ENCODE measurements at places on chromosomes 7 and 10.
A peak's percentile ranks its signal among the peaks of the same experiment; 100 is the strongest.

- DNase-seq = no peak
These were observed 229.0 kb downstream of the STK31 start for GRCh38 chr7:23938937-23939552.

GRCh38 chr10:10307036-10307435 is 710.6 kb upstream of the CELF2 start:
- no peak for DNase-seq

GRCh38 chr7:130734815-130735716 is 1.1 kb upstream of the KLF14 start:
- no peak for DNase-seq

DNA sequence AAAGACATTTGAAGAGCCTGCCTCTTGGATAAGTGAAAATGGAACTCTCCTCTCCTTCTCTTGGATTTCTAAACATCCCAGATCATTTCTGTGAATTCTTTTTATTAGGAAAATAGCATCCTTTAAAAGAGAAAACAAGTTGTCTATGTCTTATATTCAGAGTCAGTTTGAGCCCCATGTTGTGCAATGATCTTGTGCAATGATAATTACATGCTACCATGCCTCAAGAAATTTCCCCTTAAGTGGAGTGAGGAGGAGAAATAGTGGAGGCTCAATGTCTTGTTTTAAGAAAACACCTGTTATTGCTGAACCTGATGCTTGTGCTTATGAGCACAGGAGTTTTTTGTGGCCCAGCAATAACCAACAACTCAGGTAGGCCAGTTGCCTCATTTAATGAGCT is 103.6 kb downstream of the NPSR1 start:
- DNase-seq = no peak

GRCh38 chr7:2201128-2201527 is 31.6 kb downstream of the MAD1L1 start:
- DNase-seq = no peak

GRCh38 chr7:155761162-155761561 is 51.1 kb downstream of the SHH start:
- DNase-seq = no peak

DNA sequence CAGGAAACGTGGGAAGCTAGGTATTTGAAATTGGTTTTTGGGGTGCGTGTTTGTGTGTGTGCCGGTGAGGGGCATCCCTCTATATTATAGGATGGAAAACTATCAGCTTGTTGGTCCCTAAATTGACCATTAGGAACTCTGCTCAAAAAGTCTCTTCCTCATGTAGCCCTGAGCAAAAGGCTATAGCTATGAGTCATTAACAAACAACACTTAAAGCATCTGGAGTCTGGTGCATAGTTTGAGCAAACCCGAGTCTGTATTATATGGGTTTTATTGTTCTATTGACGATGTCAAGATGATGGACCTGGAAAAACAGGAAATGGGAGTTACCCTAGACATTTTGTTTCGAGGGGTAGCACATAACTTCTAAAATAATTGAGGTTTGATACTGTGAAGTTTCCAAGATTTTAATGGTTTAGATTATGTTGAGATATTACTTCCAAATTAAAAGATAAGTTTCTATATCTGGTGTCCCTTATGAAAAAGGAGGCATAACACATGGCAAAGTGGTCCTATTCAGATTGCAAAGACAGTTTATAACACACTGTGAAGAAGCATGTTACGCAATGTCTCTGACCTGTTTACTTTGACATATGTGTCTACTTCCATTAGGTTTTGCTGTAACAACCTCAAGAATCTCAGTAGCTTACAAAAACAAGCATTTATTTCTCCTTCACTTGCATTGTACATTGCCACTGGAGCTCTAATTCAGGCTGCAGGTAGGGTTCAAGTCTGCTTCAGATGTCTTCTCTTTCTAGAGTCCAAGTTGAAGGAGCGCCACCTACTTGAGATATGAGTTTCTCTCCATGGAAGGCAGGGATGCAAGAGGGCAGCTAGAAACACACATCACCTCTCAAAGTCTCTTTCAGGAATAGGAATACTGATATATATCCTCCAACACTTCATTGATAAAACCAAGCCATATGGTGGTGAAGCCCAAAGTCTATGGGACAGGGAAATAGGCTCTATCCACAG is 357.7 kb downstream of the PHF14 start:
- no peak for DNase-seq

DNA sequence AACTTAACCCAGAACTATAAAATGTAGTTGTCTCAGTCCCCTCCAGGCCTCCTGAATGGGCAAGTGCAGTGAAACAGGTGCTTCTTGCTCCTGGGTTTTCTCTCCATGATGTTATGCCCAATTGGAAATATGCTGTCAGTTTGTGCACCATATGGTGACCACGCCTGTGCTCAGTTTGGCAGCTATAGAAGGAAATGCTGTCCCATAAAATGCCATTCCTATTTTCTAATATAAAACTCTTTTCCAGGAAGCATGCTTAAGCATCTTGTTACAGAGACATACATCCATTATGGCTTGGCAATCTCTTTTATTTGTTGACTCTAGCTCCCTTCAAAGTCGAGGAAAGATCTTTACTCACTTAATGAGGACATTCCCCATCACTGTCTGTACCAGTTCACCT is 45.2 kb downstream of the FGFBP3 start:
- DNase-seq = no peak

DNA sequence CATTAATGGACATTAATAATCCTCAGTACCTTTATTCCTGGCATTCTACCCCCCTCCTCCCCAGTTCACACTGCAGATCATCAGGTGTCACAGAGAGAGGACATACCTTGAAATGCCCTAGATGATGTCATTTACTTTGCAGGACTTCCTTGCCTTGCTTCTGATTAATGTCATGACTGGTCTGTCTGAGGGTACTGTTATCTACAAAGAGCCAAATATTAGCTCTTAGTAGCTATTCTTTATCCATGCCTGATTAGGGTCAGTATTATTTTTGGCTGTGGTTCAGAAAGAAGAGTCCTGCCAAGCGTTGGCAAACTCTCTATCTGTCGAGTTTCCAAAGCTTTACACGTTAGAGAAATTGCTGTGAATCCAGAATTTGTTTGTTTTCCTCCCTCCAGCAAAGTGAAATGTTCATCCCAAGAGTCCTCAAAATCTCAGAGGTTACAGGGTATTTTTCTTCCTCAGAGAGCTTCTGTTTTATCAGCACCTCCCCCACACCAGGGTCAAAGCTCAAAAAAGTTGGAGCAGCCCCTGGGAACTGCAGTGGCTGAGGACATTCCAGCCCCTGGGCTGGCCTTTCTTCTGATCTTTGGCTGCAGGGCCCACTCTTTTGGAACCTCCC is 12.6 kb downstream of the SCD start:
- DNase-seq = no peak

DNA sequence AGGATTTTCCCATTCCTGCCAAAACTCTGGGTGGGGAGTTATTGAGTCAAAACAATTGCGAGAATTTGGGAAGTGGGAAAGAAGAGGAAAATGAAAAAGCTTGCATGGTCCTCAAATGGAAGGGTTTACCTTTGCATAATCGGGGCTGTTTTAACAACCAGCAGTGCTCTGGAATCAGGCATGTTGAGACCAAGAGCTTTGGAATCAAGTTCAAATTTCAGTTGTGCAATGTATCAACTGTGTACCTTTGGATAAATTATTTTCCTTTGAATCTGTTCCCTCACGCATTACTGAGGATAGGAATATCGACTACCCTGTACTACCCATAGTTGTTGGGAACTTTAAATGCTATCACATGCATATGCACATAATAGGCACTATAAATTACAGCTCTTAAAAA is 205.5 kb downstream of the JCAD start:
- DNase-seq = no peak

GRCh38 chr7:65503434-65504152 is 129.9 kb downstream of the ZNF92 start:
- DNase-seq = no peak

GRCh38 chr7:37181550-37181932 is 267.1 kb downstream of the ELMO1 start:
- no peak for DNase-seq

DNA sequence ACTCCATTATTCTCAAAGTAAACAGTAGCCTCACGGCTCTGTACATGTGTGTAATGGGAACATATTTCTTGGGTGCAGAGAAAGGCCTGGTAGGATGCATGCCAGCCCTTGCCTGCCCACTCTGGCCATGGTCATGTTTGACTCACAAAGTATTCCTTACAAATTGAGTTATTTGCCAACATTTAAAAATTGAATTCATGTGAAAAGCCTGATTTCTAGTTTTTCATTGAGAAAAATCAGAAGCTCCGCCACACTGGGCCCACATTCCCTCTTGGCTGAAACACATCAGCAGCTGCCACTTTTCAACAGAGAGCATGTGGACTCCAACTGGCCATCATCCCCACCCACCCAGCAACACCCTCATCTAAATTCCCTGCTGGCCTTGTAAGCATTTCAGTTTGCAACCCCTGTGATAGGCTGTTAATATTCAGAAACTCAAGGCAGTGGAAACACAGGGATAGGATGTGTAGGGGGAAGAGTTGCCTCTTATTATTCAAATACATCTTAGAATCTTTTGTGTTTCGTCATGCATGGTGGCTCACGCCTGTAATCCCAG is 40.9 kb downstream of the CDH23 start:
- DNase-seq = no peak

GRCh38 chr10:102422545-102423129 is 2.0 kb downstream of the FBXL15 start:
- peak; percentile 49 for DNase-seq

- no peak for DNase-seq
These were observed 82.9 kb downstream of the VIPR2 start for GRCh38 chr7:159061674-159062212.

- no peak for DNase-seq
These were observed 80.8 kb downstream of the CYP26A1 start for GRCh38 chr10:93154531-93154930.

- DNase-seq = no peak
These were observed 492.4 kb downstream of the GRID1 start for GRCh38 chr10:85874208-85874607.

GRCh38 chr10:49518982-49519578 is 19.8 kb downstream of the ERCC6 start:
- DNase-seq = peak; percentile 42

- DNase-seq = no peak
These were observed 11.1 kb downstream of the CHST3 start for GRCh38 chr10:71975087-71975870.

DNA sequence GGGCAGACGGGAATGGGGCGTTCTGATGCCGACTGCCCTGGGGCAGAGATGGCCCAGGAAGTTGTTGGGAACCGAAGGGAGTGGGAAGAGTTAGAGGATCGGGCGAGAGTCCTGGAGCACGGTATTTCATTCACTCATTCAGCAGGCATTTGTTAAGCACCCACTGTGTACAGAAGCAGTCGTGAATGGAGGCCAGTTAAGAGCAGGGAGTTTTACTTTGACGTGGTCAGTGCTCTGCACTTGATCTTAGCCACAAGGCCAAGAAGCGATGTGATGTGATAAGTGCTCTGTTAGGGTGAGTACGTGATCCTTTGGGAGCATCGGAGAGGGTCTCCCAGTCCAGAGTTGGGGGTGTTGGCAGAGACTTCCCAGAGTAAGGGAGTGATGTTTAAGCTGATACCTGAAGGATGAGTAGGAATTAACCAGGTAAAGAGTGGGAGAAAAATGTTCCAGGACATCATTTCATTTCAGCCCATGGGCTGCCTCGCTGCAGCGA is 890 bp downstream of the ZFYVE27 start:
- DNase-seq = no peak

- DNase-seq = no peak
These were observed 11.2 kb upstream of the TECTB start for GRCh38 chr10:112271982-112272381.

DNA sequence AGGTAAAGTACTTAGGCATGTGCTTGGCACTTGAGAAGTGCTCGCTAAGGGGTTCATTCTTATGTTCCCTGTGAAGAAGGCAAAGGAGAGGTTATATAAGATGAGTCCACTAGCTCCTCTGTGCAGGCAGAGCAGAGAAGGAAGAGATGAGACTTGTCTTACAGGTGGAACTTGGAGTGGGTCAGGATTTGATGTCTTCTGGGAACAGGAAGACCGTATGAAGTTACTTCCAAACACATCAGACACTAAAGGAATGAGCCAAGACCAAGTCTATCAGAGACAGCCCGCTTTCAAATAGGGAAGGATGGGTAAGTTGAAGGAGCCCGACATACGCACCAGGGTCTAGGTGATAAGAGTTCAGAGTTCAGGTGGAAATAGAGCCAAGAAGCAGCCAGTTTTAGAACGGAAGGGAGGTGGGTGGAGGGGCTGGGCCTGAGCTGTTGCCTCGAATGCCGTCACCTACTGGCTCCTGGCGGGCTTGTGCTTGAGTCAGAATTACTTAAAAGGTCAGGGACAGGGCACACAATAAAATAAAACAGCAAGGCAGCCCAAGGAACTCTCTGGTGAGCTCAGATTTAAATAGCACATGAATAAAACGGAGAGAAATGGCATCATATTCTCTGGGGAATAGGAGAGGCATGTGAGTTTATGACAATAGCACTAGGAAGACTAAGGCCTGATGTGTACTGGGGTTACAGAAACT is 56.1 kb upstream of the GRB10 start:
- no peak for DNase-seq

- no peak for DNase-seq
These were observed 40.5 kb downstream of the ANLN start for GRCh38 chr7:36430186-36430585.

DNA sequence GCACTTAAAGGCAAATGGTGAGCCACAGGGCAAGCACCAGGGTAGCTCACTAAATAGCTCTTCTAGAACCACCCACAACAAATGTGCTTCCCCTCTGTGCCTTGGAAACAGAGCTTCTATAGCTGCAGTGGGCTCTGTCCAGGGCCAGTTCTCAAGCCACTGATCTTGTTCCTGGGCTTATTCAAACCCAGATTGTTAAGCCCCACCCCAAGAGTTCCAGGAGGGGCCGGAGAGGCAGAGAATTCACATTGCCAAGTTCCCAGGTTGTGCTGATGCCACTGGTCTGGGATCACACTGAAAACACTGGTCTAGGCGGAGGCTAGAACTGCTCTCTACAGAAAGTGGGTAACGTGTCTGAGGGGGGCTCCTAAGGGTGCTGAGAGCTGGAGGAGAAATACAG is 15.4 kb upstream of the KDM7A start:
- DNase-seq = no peak

DNA sequence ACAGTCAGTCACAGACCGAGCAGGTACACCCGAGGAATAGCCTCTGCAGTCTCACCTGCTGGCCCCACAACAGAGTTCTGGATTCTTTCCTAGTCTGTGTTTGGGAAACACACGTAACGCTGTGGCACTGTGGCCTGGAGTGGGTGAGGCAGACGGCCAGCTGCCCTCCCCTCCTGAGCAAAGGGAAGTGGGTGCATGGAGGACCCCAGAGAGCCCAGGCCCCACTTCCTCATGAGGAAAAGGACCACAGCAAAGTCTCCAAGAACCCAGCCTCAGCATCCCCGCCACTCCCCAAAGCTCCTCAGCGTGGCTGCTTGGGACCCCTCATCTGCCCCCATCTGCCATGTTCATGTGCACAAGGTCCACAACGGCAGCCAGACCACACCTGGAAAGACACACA is 530.2 kb downstream of the PTPRN2 start:
- no peak for DNase-seq

GRCh38 chr7:150952331-150953050 is 25.6 kb downstream of the KCNH2 start:
- DNase-seq = no peak

All from NCI-H2227 treated with DMSO at 0.1 percent for 48 hours (cell line).